ENCODE measurements at places on chromosomes 16 and 17. TPM values are rescaled to one million over a fixed set of nuclear protein-coding genes. Genes with fewer than 3 reads are reported as not detected.

DNA sequence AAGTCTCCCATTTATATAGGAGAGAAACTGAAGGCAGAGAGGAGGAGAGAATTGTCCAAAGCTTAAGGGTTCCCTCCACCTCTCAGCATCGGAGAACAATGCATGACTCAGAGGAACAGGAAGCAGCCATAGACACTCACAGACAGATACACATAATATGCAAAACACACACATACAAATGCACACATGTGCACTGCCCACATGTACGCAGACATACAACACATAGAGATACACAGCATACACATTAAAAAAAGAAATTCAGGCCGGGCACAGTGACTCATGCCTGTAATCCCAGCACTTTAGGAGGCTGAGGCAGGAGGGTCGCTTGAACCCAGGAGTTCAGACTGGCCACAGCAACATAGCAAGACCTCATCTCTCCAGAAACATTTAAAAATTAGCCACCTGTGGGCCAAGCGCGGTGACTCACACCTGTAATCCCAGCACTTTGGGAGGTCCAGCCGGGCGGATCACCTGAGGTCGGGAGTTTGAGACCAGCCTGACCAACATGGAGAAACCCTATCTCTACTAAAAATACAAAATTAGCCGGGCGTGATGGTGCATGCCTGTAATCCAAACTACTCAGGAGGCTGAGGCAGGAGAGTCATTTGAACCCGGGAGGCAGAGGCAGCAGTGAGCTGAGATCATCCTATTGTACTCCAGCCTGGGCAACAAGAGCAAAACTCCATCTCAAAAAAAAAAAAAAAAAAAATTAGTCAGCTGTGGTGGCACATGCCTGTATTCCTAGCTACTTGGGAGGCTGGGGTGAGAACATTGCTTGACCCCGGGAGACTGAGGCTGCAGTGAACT is 11.3 kb downstream of the ERAL1 start:
- peak; percentile 83 for ATAC-seq

Gene ST6GALNAC1
- total RNA-seq, result 16.9 TPM

Gene CD19
- total RNA-seq, result 0.40 TPM

Gene PPL
- 705 TPM for total RNA-seq

Gene DCUN1D3
- 17.1 TPM for total RNA-seq

Gene SEPTIN1
- total RNA-seq, result 2.4 TPM

Gene PRCD
- total RNA-seq, result 0.64 TPM

Gene XAF1
- total RNA-seq, result 13.0 TPM
